GF-D8 (cell line): ENCODE measurements at places on chromosomes 16 and 17.

- DNase-seq = no peak
Observed at GRCh38 chr16:85248342-85248741, 136.1 kb upstream of the CIBAR2 start.

DNA sequence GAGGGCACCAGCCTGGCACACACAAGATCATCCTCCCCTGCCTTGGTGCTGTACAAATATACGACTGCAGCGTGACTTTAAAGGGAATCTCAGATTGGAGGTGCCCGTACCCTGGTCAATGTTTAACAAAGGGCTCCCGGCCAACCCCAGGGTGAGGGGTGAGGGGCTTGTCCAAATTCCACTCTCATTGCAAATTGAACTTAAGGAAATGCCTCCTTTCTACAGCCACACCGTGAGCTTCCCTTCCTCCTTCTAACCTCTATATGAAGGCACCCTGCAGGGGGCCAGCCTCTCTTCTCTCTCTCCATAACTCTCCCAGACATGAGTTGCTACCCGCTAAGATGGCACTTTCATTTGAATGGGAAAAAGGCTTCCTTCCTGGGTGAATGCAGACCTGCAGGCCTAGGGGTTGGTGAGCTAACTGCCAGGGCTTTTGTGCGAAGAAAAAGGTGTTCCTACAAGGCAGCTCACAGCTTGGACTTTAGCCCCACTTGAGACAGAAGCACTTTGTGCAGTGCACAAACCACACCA is 76.6 kb downstream of the IRF8 start:
- no peak for DNase-seq

GRCh38 chr17:56173958-56174835 is 20.9 kb downstream of the ANKFN1 start:
- DNase-seq = no peak

GRCh38 chr16:1791943-1792812 is 1.3 kb downstream of the IGFALS start:
- no peak for DNase-seq

GRCh38 chr16:17002565-17002964 is 468.2 kb downstream of the XYLT1 start:
- DNase-seq = no peak

DNA sequence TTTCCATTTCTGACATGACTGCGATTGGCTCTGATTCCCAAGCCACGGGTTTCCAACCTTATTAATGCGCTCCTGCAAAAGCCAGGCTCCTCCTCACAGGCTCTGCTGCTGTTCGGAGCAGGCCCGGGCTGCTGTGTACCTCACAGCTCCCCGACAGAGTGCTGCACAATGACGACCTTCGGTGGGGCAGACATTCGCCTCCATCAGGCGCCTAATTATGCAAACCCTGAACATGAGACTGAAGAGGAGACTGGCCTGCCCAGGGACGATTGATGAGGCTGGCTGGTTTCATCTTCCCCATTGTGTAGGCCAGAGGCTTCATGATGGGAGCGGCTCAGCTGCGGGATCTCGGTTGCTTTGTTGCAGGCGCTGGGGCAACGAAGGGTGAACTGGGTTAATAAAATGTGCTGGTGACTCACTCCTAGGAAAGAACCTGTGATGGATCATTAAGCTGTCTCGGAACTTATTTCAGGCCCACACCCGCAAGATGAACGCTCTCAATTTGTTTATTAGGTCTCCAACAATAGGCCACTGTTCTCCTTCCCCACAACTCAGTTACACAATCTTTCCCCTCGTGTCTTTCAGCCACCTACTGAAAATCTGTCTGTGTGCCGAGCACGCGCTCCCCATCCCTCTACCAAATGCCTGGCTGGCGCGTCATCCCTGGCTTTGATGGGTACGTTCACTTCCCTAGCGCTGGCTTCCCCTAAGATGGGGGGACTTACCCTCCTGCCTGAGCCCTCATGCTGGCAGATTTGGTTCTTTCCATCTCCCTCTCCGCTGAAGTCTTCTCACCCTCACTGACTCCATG is 27.2 kb upstream of the TOB1 start:
- no peak for DNase-seq

DNA sequence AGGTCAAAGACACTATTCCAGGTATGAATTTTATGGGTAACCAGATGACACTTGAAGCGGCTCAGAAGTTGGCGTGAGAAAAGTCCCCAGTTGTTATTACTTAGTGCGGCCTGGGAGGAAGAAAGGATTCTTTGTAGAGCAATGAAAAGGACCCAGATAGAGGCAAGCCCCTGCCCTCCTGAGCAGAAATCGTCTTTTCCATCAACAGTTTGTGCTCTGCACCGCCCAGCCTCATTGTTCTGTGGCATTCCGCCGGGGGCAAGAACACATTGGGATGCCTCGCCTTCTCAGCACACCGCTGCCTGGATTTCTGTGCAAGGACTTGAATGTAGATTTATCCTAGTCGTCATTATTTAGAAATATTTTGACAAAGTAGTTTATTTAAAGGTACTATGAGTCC is 32.7 kb upstream of the CRHR1 start:
- DNase-seq = no peak

- DNase-seq = no peak
Observed at GRCh38 chr16:50043358-50043757, 18.3 kb downstream of the CNEP1R1 start.

DNA sequence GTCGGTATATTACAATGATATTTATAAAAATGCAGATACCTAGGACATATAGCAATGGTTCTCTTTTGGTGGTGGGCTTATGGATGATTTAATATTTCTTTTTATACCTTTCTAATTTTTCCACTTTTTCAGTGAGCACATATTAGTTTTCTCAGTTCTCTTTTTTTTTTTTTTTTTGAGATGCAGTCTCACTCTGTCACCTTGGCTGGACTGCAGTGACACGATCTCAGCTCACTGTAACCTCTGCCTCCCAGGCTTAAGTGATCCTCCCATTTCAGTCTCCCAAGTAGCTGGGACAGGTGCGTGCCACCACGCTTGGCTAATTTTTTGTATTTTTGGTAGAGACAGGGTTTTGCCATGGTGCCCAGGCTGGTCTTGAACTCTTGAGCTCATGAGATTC is 15.1 kb downstream of the MAP3K14 start:
- no peak for DNase-seq

- no peak for DNase-seq
Observed at GRCh38 chr16:68994324-68994723, 111.1 kb upstream of the HAS3 start.

DNA sequence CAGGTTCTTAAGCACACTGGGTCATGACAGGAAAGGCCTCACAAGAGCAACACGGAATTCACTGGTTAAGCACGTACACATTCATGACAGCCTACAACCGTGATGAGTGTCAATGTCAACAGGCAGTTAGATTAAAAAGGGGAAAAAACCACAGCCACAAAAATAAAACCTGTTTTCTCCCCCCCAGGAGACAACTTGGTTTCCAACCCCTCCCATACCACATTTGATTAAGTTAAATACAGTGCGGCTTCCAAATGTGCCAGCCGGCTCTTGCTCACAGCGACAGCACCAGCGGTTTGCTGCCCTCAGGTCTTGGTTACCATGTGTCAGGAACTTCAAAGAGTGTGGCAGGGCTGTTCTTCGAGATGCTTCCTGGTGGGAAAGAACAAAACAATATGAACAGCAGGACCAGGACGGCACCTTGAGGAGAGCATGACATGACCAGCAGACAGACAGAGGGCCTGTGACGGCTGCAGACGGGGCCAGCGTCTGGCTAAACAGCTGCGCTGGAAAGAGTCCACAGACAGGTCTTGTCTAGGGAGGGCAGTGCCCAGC is 193.6 kb downstream of the PARN start:
- DNase-seq = no peak

- no peak for DNase-seq
Observed at GRCh38 chr17:74647871-74648672, 24.5 kb upstream of the CD300E start.

DNA sequence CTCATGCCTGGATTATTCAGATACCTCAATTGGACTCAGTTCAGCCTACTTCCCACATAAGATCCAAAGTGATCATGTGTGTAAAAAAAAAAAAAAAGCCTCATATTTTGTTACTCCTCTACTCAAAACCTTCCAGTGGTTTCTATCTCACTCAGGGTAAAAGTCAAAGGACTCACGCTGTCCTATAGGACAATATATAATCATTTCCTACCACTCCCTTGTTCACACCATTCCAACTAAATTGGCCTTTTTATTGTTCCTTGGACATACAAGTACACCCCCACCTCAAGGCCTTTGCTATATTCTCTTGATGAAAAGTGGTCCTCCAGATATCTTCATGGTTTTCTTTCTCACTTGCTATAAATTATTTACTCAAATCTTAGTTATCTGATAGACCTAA is 99.2 kb downstream of the USP32 start:
- no peak for DNase-seq

DNA sequence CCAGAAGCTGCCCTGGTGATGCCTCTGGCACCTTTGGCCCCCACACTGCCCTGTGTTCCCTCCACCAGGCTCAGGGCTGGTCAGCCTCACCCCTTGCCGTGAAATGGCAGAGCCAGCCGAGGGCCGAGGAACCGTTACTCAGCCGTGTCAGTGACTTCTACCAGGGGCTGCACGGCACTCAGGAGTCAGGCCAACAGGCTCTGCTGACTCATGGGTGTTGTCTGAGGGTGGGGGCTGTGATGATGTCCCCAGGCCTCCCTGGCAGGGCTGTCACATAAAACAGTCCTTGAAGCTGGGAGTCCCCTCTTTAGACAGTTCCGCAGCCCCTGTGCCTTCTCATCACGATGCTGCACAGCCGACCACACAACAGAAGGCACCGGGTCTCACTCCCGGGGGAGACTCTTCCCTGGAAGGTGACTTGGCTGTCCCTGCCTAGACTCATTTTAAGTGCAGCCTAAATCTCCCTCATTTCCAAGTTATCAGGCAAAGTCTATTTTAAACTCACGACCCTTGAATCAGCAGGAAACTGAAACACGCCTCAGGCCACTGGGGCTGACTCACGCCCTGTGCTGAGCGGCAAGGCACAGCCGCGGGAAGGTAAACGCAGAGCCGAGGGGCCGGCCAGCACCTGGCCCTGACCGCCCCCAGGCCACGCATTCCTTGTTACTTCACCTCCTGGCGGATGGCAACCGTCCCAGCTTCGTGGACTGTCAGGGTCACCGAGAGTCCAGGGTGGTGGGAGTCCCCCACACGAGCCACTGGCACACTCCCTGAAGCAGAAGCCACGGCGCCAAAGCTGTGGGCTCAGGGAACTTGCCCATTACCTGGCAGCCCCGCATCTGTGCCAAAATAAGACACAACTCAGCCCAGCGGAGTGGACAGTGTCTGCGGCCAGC is 102.6 kb downstream of the ZNF778 start:
- DNase-seq = no peak

- no peak for DNase-seq
Observed at GRCh38 chr17:61316633-61317032, 83.0 kb upstream of the TBX2 start.

- no peak for DNase-seq
Observed at GRCh38 chr17:13480877-13481276, 120.9 kb downstream of the HS3ST3A1 start.

GRCh38 chr16:12235110-12235509 is 258.6 kb downstream of the SNX29 start:
- DNase-seq = no peak

DNA sequence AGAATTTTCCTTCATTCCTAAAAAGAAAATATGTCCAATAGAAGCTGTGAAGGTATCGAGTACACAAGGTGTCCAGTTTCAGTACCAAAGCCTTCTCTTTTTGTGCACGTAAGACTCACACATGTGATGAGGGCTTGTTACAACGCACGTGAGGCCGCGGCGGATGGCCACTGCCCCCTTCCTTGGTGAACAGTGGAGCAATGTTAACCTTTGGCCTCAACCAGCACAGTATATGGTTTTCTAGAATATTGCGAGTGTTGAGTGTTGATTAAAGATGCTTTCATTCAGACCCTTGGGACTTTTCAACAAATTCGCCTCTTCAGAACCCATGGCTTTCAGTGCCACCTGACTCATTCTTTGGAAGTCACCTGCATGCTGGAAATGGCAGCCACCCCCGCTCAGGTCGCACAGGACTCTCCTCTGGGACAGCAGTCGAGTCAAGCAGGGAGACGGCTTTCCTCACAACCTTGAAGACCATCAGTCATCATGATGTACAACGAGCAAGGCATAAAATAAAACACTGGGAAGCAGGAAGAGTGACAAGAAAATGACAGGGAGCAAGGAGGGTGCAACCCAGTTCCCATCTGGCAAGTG is 14.5 kb downstream of the MAP1LC3B start:
- DNase-seq = no peak

- no peak for DNase-seq
Observed at GRCh38 chr16:23771642-23772041, 16.8 kb downstream of the CHP2 start.

DNA sequence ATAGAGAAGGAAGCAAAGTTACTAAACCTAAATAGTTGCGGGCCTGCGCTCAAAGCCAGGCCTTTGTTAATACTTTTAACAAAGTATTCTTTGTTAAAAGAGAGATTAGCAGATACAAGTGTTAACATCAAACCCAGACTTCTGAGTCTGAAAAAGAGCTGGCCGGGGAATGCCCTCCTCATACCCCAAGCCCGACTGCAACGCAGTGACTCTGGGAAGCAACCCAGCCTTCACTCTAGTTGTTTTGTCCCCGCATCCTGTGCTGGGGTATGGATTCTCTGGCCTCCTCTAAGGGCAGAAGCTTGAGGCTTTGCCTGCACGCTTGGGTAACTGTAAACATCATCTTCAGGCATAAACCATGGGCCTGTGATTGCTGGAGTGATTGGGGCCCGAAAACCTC is 48.3 kb downstream of the ADCY7 start:
- no peak for DNase-seq

GRCh38 chr16:84836234-84836647 is 16.5 kb downstream of the CRISPLD2 start:
- no peak for DNase-seq

- no peak for DNase-seq
Observed at GRCh38 chr16:11020792-11021551, 76.6 kb downstream of the CLEC16A start.

- DNase-seq = no peak
Observed at GRCh38 chr16:74605746-74606520, 981 bp downstream of the GLG1 start.

GRCh38 chr17:66085221-66085620 is 106.7 kb downstream of the CEP112 start:
- DNase-seq = no peak

DNA sequence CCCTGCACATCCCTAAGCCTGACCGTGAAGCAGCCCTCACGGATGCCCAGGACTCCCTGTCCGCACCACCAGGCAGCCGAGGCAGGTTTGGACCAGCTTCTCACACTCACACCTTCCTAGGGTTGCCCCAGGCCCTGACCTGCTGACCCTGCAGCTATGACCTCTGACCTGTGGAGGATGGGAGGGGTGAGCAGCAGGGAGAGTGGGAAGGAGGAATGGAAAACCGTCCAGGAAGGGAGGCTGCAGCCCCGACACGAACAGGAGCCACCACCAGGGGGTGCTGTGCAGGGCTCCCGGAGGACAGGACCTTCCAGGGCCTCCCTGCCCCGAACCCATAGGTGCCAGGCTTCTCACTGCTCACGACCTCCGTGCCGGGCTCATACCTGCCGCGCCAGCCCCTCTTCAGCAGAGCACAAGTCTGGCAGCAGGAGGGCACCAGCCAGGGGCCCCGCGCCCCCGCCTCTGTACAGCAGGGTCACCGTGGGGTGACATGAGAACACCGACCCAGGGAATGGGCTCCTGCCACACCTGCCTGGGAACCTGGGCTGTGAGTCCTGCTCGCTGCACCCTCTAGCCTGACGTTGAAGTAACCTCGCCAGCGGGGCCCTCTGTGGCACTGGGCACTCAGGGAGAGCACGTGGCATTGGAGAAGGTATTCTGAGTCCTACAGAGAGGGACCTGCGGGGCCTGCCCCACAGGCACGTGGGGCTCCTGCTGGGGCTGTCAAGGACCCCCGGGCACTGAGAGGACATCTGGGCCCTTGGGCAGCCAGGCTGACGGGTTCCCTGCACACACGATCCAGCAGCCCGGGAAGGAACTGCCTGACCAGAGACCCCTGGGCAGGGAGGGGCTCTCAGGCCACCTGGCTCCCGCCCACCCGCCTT is 37.6 kb downstream of the CTU2 start:
- DNase-seq = no peak
